Stimulated activated CD8-positive, alpha-beta memory T cell treated with anti-CD3 and anti-CD28 coated beads, Interleukin-15, amount 100 ng/mL, for 1 hour (primary cell): ENCODE measurements at places on chromosomes 1 and 21.

GRCh38 chr1:13604176-13604575 is 20.5 kb downstream of the PDPN start:
- no peak for DNase-seq

DNA sequence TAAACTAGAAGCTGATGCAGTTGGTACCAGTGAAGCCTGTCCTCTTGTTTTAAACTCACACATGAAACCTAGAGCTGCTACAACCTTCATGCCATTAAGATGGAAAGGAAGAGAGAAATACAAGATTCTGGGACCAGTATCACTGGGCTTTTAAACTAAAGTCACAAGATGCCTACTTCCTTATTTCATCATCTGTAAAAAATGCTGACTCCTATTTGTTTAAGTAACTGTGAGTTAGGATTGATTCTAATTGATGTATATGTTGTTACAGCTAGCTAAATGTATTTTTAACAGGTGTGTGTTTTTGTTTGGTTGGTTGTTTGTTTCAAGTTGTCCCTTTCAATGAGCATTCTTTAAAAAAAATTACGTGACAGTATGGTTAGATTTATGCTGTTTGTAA is 833.3 kb upstream of the PRMT6 start:
- DNase-seq, result no peak

DNA sequence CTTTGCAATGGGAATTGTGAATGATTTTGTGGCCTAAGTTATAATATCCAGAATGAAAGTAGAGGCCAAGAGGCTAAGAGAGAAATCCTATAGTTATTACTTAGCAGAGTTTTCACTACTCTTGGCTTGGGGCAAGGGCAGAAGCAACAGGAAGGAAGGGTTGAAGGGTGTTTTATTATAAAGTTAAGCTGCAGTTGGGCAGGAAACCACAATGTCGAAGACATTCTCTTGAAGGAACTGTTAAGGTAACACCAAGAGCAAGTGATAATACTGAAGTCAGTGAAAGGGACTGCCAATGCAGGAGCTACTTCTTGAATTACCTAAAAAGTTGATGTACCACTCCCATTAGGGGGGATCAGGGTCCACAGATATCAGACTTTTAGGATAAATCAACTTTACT is 8.3 kb downstream of the XCL2 start:
- DNase-seq, result no peak

- no peak for DNase-seq
Measured at GRCh38 chr1:214660900-214661299, 57.9 kb downstream of the CENPF start.

- no peak for DNase-seq
Measured at GRCh38 chr1:152247316-152247715, 23.3 kb upstream of the HRNR start.

DNA sequence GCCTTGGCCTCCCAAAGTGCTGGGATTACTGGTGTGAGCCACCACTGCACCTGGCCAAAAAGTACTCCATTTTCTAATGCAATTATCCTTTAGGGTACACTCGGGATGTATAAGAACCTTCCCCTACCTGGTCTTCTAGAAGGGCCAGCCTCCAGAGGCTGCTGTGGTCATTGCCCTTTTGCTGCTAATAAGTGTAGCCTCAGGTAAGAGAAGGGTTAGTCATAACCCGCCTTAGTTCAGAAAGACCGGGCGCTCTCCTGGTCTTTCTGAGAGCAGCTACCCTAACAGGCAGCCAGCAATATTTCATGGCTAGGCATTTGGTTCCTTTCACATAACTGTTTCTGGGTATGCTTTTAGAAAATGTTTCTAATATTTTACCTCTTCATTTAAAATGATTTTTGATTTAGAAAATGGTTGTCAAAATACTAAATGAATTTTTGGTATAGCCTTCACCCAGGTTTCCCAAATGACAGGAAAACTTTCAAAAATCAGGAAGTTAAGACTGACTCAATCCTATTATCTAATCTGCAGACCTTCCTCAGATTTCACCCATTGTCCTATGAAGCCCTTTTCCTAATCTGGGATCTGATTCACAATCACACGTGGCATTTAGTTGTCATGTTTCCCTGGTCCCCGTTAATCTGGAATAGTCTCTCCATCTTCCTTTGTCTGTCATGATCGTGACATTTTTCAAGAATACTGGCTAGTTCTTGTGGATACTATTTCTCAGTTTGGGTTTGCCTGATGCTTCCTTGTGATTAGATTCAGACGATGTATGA is 479.0 kb downstream of the SIPA1L2 start:
- DNase-seq, result no peak

DNA sequence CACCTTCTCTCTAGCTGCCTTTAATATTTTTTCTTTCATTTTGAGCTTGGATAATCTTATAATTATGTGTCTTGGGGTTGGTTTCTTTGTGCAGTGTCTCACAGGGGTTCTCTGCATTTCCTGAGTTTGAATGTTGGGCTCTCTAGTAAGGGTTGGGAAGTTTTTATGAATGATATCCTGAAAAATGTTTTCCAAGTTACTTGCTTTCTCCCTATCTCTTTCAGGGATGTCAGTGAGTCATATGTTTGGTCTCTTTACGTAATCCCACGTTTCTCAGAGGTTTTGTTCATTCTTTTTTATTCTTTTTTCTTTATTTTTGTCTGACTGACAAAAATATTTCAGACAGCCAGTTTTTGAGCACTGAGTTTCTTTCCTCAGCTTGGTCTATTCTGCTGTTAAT is 55.4 kb upstream of the CCDC190 start:
- no peak for DNase-seq

DNA sequence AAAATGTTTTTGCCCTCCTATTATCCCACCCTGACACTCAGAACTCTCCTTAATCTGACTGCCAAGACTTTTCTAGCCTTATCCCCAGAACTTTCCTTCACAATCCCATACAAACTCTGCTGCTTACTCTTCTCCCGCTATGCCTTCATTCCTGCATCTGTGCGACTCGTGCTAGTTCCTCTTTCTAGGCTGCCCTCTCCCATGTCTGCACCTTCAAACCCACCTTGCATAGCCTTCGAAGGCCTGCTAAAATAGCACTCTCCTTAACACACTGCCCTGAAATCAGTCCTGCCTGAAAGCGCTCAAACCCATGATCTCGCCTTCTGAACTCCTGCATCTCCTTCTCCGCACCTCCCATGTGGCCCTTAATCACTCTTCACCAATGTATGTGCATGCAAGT is 2.5 kb upstream of the NCF2 start:
- DNase-seq, result no peak

DNA sequence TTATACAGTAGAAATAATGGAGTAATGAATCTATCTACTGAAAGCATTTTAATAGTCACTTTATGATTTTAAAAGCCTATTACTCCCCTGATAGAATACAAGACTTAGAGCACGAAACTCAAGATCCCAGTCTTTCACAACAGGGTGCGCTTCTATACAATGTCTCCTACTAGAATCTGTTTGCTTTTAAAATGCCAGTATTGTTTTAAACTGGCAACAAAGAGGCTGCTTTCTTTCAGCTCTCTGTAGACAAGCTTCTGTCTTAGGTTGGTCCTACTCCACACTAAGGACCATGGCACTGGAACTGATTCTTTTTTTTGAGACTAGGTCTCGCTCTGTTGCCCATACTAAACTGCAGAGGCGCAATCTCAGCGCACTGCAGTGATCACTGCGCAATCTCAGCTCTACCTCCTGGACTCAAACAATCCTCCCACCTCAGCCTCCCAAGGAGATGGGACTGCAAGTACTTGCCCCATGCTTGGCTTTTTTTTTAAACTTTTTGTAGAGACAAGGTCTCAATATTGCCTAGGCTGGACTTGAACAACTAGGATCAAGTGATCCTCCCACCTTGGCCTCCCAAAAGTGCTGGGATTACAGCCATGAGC is 4.8 kb downstream of the DCAF8 start:
- no peak for DNase-seq

DNA sequence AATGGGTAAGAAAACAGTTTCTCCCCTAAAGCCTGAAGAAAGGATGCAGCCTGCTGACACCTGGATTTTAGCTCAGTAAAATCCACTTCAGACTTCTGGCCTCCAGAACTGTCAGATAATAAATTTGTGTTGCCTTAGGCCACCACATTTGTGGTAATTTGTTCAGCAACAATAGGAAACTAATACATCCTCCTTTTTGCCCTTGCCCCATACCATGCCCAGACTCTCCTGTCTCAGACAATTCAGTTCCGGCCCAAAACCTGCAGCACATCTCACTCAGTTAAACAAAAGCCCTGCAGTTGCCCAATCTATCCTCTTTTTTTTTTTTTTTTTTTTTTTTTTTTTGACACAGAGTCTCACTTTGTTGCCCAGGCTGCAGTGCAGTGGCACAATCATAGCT is 25.8 kb downstream of the SMIM12 start:
- DNase-seq, result no peak

- no peak for DNase-seq
Measured at GRCh38 chr1:198676253-198676652, 37.4 kb downstream of the PTPRC start.

GRCh38 chr1:109240158-109241152 is 8.9 kb upstream of the CELSR2 start:
- no peak for DNase-seq
